ENCODE measurements at places on chromosomes 7 and 10.

DNA sequence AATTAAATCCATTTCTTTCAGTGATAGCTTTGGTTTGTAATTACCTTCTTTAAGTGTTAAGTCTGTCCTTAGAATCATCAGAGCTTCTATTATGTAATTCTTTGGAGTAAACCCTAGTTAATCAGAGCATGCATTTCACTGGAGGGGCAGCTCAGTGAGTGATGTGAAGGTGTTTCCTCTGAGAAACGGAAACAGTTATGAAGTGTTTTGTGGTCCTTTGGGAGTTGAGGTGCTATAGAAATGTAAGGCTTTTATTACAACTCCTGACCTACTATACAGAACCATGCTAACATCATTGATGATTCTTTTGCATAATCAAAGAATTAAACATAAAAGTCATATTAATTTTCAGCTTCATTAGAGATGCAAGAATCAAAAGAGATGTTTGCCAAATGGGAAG is 141.5 kb downstream of the EXOC4 start:
- DNase-seq, result no peak

- DNase-seq, result no peak
These were observed 13.6 kb downstream of the GPRIN2 start for GRCh38 chr10:46542567-46543465.

GRCh38 chr10:125000366-125001312 is 58.7 kb downstream of the ZRANB1 start:
- no peak for DNase-seq

DNA sequence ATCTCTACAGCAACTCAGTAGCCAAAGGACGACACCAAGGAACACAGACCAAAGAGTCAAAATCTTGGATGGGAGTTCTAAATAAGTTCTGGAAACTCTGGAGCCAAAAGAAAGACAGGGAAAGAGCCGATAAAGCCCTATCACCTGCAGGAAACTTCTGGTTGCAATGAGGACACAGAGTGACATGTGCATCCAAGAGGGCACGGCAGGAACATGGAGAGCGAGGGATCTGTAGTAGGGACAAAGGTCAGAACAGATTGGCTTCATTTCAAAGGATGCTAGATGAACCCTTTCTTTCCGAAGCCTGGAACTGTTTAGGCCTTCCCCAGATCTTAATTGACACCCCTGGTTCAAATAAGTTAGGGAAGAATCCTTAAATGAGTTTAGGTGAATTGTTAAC is 39.5 kb downstream of the CACNA2D1 start:
- no peak for DNase-seq

- DNase-seq, result no peak
These were observed 32.5 kb upstream of the VWDE start for GRCh38 chr7:12436126-12436525.

DNA sequence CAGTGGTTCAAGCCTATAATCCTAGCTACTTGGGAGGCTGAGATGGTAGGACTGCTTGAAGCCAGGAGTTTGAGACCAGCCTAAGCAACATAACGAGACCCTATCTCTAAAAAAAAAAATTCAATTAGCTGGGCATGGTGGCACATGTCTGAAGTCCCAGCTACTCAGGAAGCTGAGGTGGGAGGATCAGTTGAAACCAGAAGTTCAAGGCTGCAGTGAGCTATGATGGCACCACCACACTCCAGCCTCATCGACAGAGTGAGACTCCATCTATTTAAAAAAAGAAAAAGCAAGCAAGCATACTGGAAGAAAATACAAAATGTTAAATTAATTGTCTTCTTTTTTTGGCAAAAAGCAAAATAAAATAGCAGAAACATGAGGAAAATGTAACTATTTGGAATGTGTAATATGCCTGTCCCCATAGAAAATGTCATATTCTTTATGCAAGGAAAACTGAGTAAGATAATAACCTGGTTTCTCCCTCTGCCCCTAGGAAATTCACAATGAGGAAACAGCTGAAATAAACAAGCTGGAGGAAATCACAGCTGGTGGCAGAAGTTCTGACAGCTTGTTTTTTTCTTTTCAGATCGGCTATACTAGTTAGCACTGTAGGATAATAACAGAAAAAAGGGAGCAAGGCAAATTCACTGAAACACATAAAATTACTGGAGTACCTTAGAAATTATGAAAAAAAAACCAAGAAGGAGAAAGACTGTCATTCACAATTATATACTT is 48.5 kb downstream of the HERPUD2 start:
- DNase-seq, result peak; percentile 26

- DNase-seq, result no peak
These were observed 334.1 kb upstream of the TPK1 start for GRCh38 chr7:145169908-145170307.

DNA sequence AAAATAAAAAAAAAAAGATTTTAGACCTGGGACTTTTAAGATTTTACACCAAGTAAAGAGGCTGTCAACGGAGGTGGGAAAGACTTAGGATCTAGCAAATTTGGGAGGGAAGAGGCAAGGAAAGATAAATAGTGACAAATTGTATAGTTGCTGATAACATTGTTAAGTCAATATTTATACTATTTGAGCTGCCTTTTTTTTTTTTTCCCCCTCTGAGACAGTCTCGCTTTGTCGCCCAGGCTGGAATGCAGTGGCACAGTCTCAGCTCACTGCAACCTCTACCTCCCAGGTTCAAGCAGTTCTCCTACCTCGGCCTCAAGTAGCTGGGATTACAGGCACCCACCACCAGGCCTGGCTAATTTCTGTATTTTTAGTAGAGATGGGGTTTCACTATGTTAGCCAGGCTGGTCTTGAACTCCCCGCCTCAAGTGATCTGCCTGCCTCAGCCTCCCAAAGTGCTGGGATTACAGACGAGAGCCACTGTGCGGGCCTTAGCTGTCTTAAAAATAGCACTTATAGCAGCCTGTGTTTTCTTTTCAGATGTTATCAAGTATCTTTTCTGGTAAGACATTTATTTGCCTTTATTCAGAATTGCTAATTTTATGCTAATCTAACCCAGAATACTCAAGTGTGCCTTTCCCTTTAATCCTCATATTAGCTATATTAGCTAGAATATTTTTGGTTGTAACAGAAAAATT is 94.5 kb downstream of the MMRN2 start:
- DNase-seq, result no peak

GRCh38 chr7:11341285-11341944 is 367.7 kb downstream of the PHF14 start:
- no peak for DNase-seq

DNA sequence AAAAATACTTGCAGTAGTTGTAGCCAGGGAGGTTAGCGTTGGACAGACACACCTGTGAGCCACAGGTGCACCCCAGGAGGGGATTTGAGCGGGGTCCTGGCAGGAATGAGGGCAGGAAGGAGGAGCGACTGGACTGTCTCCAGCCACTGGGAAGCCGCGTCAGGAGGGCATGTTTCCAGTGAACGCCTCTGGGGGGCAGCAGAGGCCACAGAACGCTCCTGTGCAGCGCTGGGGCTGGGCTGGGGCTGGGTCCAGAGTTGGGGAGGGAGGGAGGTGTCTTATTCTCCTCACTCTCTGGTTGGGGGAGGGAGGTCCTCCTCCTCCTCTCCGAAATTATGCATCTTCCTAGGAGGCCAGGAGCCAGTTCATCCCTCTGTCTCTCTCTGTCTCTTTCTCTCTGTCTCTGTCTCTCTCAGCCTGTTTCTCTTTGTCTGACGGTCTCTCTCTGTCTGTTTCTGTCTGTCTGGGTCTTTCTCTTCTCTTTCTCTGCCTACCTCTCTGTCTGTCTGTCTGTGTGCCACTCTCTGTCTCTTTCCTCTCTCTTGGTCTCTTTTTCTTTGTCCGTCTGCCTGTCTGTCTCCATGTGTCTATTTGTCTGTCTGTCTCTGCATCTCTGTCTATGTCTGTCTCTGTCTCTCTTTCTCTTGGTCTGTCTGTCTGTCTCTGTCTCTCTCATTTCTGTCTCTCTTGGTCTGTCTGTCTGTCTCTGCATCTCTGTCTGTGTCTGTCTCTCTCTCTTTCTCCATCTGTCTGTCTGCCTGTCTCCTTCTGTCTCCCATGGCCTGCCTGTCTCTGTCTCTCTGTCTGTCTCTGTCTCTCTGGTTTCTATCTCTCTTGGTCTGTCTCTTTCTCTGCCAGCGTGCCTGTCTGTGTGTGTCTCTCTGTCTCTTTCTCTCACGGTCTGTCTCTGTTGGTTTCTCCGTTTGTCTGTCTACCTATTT is 9.9 kb upstream of the PSMG3 start:
- peak; percentile 59 for DNase-seq

- DNase-seq, result no peak
These were observed 28.2 kb downstream of the ADARB2 start for GRCh38 chr10:1709161-1709560.

DNA sequence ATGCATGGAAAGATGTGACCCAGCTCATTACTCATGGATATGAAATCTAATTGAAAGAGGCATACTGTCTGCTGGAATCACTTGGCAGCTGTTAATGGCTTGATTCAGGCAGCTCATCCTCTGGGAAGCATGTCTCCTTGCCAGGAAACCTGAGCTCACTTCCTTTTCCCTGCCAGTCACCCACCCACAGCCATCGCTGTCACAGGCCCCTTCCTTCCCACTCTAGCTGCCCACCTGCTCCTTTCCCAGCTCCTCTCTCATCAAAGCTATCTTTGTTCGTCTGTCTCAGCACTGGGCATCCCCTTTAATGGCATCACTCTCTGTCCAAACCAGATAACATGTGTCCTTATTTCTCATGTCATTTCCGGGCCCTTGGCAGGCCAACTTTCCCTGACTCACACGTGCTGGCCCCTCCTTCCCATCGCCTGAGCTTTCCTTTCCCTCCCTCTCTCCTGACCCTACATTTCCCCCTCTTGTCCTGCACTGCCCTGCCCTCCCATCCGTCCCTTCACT is 721.9 kb downstream of the TNS3 start:
- DNase-seq, result no peak

- no peak for DNase-seq
These were observed 27.5 kb downstream of the PDE6C start for GRCh38 chr10:93639791-93640190.

Data from T-helper 2 cell (primary cell).